GM13977 (cell line): ENCODE measurements at places on chromosomes 6 and 20.
A peak's percentile ranks its signal among the peaks of the same experiment; 100 is the strongest.

DNA sequence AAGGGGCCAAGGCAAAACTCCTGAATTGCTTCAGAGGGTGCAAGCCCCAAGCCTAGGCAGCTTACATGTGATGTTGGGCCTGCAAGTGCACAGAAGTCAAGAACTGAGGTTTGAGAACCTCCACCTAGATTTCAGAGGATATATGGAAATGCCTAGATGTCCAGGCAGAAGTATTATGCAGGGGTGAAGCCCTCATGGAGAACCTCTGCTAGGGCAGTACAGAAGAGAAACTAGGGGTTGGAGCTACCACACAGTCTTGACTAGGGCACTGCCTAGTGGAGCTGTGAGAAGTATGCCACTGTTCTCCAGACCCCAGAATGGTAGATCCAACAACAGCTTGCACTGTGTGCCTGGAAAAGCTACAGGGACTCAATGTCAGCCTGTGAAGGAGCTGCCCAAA lies 179.7 kb upstream of the GJE1 start:
- no peak for DNase-seq

- DNase-seq, result no peak
Observed at GRCh38 chr6:156865019-156865629, 87.9 kb downstream of the ARID1B start.

GRCh38 chr6:4901386-4902061 lies 102.3 kb downstream of the RPP40 start:
- peak; percentile 44 for DNase-seq

- DNase-seq, result no peak
Observed at GRCh38 chr6:135576055-135576454, 78.5 kb upstream of the AHI1 start.

GRCh38 chr20:2652724-2653555 lies 508 bp downstream of the NOP56 start:
- peak; percentile 64 for DNase-seq

DNA sequence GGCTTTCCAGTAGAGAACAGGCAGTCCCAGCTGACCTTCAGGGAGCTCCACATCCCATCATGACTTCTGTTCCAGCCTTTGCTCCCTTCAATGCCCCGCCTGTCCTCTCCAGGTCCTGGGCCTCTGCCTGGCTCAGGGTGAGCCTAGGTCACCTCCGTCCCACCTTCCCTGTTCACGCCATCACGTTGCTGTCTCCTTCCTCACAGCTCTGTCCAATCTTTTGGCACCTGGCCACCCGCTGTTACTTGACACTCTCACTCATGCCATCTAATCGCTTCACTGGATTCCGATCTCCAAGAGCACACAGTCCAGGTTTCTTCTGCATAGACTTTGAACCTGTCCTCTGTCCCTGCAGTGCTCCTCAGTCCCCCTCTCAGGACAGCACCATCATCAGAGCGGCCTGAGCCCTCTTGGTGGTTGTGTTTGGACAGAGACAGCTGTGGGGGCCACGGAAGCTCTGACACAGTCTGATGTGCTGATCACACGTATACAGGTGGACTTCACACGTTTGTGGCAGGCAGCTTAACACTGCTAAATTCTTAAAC lies 34.7 kb upstream of the TIAM2 start:
- DNase-seq, result no peak

GRCh38 chr6:107977283-107977682 lies 19.3 kb upstream of the SEC63 start:
- no peak for DNase-seq

DNA sequence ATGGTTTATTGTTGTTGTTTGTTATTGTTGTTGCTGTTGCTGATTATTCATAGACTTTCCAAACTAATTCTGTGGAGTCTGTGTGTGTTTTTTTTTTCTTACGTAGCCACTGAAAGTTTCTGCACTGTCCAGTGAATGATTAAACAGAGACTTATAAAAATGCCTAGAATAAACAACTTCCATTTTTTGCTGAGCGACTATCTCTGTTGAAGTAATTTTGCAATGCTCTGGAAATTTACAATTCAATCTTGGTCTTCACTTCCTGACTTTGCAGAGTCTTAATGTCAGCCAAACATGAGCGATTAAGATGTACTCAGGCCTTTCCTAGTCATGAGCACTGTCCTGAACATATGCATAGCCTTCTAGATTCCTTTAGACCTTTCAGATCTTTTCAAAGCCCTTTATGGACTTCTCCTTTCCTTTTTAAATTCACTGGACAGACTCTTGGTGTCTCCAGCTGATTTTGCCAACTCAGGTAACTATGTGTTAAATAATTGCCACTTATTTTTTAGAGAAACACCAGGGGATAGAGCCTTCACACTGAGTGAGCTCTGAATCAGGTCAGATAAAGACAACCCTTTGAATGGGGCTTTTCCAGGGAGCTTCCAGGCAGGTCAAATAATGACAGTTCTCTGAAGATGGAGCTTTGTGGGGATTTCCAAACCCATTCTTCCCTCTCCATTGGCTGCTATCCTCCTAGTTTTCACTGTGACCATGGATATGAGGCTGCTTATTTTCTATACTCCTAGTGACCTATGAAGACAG lies 622.8 kb upstream of the EPHA7 start:
- DNase-seq, result no peak

DNA sequence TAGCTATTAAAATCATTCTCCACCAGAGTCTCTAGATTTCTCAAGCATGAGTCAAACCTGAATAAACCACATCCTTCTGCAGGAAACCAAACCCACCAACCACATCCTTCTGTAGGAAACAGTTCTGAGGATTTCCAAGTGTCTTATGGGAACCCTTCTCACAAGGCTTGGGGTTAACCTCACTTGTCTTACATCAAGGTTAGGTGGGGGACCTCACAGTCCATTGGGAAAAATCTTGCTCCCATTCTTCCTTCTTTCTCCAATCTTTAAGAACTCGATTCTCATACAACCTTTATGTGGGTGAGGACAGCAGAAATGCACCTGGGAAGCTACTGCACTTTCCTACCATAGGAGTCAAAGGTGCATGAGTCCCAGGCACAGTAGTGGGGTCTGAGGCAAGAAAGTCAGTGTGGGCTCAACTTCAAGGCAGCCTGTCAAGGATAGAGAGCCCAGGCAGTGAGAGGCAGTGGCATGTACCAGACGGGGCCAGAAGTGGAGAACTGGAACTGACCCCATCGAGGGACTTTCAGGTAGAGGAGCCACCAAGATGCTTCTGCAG lies 114.5 kb downstream of the SLC22A3 start:
- peak; percentile 40 for DNase-seq

- DNase-seq, result peak; percentile 68
Observed at GRCh38 chr6:88141561-88142296, 24.4 kb downstream of the CNR1 start.

DNA sequence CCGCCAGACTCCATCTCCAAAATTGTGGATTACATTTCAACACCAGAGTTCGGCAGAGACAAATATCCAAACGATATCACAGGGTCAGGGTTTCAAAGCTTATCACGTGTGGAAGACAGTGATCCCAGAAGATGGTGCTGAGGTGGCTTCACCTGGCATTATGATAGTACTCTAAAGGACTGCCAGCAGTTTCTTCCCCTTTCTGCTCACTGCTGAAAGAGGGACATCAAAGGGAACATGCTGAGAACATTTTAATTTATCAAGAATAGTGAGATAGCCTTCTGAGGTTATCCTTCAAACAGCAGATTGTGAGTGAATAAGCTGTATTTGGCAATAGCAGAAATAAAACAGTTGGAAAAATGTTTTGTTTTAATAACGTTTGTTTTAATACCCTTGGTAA lies 79.7 kb downstream of the FIG4 start:
- DNase-seq, result no peak

DNA sequence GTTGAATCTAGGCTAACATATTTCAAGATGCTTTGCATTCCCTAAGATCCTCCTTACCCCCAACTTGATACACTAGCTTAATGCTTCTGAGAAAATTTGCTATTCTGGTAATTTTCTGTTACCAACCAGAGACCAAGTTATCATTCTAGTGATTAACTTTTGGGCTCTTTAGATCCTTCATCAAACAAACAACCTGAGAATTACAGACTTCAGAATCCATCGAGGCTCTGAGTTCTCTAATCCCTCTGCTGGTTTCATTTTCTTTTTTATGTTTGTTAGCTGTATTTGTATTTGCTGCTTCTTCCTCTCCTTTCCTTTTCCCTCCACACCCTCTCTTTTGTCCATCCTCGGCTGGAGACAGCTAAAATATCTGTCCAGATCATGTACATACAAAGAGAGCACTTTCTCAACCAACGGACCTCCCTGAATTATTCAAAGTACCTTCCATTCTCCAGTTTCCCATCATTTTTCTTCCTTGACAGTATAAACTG lies 98.7 kb upstream of the RIPOR2 start:
- no peak for DNase-seq

- no peak for DNase-seq
Observed at GRCh38 chr6:129264480-129265045, 381.6 kb downstream of the LAMA2 start.

DNA sequence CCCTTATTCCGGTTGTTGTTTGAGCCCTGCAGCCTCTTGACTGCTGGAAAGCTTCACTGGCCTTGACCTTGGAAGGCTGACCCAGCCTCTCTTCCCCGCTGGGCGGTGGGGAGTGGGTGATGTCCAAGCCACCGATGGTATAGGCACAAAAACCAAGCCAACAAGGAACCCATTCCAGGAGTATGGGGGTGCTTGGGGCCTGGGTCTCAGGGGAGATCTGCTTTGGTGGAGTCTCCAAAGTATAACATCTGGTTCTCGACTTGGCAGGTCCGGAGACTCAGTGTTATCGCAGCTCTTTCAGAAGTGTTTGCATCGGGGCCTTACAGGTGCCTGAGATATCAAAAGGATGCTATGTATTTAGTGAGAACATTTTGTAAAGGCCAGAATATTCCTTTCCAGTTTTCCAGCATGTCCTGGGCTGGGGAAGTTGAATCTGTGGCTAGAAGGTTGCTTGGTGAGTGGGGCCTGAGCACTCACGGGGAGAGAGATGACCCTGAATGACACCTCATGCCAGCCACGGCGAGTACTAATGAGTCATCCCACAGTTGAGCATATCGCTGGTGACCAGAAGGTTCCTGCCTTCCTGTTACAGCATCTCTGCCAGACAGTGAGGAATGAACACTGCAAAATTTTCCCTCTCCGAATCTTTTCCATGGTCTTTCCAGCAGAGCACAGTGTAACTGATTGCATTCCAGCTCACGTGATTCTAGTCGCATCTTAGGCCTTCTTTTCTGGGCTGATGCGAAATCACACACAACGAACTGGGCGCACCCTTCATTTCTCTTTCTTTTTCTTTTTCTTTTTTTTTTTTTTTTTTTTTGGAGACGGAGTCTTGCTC lies 133.9 kb downstream of the ZDHHC14 start:
- no peak for DNase-seq

- DNase-seq, result peak; percentile 34
Observed at GRCh38 chr6:20266851-20267608, 54.8 kb upstream of the MBOAT1 start.

DNA sequence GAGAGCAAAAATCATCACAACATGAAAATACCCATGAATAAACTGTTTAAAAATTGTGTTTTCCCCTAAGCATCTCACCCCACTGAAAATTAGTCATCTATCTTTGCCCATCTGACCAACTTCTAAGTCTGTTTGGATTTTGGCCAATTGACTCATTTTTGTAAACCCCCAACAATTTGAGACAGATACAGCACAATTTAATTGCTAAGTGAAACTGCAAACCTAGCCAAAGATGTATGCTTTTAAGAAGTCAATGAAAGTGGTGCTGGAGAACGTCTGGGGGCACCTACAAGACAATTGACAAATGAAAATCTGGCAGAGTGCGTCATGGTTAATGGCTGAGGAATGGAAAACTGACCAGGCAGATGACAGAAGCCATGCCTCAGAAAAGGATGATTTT lies 30.9 kb upstream of the SLC24A3 start:
- no peak for DNase-seq

DNA sequence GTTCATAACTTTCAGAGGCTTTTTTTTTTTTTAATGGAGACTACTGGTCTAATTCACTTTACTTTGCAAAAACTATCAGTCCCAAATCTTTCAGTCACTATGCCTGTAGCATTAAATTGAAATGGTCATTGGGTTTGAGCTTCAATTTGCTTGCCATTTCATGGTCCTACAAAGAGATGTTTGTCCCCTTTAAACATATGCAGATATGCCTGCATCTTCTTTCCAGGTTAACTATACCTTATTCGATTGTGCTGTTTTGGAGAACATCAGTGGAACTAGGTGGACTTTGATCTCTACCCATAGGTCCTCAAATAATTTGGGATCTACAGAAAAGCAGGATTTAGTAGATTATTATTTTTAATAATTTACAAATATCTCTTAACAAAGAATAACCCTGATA lies 4.6 kb downstream of the POU3F2 start:
- DNase-seq, result no peak

GRCh38 chr6:31878222-31878621 lies 575 bp downstream of the SLC44A4 start:
- no peak for DNase-seq

GRCh38 chr6:123091896-123092271 lies 95.8 kb downstream of the CLVS2 start:
- DNase-seq, result no peak

GRCh38 chr6:136123468-136123867 lies 126.6 kb downstream of the MTFR2 start:
- no peak for DNase-seq

- DNase-seq, result peak; percentile 99
Observed at GRCh38 chr6:291697-292505, at the start of gene DUSP22. DUSP22 (plus strand) TSS chr6:292487; CDS start chr6:292540, 53 bp downstream.

DNA sequence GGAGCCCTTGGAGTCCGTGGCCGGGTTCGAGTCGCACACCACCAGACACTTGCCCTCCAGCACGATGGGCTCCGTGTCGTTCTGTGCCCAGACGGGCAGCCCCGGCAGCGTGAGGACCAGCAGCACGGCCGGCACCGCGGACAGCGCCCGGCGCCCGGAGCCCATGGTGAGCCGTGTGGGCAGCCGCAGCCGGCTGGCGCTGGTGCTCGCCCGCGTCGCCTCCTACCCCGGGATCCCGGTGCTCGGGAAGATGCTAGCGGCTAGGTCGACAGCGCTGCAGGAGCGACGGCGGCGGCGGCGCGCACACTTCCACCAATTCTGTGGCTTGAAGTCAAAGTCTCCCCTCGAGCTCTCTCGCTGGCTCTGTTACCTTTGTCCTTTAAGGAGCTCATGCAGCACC lies 1.3 kb downstream of the CBLN4 start:
- no peak for DNase-seq

GRCh38 chr20:12673352-12673751 lies 335.4 kb upstream of the SPTLC3 start:
- DNase-seq, result no peak
